Stimulated activated CD4-positive, alpha-beta T cell treated with anti-CD3 and anti-CD28 coated beads, Interleukin-12 subunit alpha, Interleukin-12 subunit beta, amount 100 ng/mL, for 4 hours (primary cell): ENCODE measurements at places on chromosomes 6 and 20.

DNA sequence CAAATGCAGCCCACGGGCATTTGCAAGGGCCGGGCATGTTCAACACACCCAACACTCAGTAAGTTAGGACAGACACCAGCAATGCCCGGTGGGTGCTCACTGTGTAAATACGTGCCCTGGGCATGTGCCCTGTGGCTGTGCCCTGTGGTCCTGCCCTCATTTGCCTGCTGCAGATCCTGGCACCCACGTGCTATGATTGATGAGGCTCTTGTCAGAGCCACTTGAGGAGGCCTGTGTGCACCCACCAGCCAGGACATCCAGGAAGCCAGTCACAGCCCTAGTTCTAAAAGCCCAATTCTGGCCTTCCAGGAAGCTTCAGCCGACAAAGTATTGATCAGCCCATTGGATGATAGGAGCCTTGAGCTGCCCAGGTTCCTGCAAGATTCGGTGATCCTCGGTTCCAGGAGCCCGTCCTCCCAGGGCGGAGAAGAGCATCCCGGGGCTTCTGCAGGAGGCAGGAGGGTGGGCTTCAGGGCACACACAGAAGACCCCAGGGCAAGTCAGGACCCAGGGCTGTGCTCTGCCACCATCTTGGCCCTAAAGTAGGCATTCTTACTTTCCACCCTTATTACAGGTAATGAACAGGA lies 223.9 kb downstream of the PREX1 start:
- no peak for DNase-seq

GRCh38 chr20:50475681-50476292 lies 34.4 kb upstream of the PTPN1 start:
- DNase-seq = no peak

DNA sequence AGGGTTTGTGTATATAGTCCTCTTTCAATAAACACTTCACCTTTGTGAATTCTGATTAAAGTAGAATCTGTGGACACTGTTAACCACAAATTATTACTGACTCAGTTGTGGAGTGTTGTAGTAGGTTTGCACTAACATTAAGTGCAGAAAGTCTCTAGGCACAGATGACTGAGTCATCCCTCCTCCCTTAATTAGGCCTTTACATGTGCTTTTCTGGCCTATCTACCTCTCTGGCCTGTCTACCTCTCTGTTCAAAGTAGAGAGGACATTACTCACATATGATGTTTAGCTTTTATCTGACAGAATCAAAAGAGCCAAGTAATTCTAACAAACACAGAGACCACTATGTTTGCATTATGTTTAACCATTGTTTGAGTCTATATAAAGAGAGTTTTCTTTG lies 783.0 kb downstream of the TENT5A start:
- DNase-seq = no peak

- no peak for DNase-seq
These were observed 27.6 kb downstream of the KIF25 start for GRCh38 chr6:168024951-168025510.

GRCh38 chr6:124719913-124720312 lies 242.3 kb upstream of the RNF217 start:
- no peak for DNase-seq

GRCh38 chr6:42138190-42138589 lies 4.2 kb downstream of the C6orf132 start:
- no peak for DNase-seq

DNA sequence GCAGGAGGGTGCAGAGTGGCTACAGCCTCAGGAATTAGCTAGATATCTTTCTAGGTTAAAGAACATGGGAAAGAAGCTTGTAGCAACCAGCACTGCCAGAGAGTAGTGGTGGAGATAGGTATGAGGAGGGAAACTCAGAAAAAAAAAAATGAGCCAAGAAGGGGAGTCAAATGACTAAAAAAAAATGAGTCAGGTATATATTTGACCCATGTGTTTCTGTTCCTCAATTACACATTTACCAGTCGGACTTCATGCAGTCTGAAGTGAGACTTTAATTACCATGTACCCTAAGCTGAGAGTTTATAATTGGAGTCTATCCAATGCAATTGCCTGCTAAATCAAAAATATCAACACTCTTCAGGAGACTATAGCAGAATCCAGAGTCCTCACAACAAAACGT lies 964.6 kb downstream of the HACE1 start:
- DNase-seq = no peak

- no peak for DNase-seq
These were observed 78.4 kb upstream of the ATXN1 start for GRCh38 chr6:16839631-16840179.

DNA sequence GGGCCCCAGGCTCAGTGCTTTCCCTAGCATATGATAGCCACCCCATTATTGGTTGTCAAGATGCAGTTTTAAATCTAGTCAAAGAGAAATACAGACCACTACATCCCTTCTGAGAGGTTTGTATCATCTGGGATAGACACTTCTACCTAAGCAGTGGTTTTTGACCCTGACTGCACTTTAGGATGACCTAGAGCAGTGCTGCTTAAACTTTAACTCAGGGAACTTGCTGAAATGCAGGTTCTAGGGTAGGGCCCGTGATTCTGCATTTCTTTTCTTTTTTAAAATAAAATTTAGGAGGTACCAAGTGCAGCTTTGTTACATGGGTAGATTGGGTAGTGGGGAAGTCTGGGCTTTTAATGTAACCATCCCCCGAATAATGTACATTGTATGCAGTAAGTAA lies 18.7 kb downstream of the TM9SF4 start:
- no peak for DNase-seq

DNA sequence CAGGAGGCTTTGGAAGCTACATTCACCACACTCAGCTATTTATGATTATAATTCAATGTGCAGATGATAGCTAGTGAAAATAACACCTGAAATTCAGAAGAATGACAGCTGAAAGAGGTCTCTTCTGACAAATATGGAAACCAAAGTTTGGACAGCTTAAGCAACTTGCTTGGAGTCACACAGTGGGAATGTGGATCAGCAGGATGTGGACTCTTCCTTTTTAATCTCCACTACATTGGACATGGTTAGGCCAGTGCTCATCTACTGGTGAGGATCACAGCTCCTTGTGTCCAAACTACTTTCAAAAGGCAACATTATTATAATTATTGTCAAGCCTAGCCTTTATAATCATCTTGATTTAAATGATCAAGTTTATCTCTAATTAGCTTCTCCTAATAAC lies 10.4 kb downstream of the TRAPPC3L start:
- DNase-seq = no peak

DNA sequence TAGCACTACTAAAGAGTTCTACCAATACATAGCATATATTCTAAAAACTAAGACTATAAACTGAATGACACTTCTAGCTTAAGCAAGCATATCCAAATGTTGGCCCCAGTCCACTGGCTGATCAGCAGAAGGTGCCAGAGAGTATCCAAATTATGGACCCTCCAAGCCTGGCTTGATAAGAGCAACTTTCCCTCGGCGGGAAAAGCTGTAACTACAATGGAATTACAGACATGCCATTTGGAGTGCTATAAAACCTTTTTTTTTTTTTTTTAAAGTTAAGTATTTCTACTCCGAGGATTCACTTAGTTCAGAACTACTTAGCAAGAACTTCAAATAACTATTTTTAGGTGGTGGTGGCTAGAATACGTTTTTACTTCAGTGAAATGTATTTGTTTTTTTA lies 94.6 kb downstream of the EPB41L2 start:
- no peak for DNase-seq

DNA sequence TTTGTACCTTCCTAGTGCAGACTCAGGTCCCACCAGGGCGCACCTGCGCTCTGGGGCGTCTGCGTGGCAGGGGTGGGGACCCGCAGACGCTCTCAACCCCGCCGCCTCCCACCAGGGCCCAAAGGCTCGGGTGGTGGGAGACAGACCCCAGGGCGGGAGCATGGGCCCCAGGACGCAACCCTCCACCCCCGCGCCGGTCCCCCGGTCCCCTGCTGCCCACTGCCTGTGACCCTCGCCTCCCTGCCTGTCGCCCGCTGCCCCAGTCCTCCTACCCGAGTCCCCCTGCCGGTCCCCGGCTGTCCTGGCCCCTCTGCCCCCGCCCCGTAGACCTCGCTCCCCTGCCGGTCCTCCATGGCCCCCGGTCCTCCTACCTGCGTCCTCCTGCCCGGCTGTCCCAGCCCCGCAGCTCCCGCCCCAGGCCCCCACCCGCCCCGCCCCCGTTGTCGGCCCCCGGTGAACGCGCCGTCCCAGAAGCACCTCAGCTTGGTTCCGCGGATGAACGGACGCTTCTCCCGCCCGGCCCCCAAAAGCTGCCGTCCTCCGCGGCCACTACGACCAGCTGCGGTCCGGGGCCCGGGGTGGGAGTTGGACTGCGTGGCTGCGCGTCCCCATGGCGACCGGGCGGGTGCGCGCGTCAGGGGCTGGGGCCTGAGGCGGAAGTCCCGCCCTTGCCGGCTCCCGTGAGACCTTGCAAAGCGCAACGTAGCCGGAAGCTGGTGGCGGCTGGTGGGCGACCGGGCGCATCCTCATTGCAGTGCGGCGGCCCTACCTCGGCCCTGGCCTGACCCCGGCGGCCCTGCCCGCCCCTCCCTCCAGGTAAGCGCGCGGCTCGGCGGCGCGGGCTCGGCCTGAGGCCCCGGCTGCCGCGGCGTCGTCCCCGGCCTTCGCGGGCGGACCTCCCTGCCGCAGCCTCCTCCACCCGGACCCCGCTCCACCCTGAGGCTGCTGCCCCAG lies at the start of gene ARFGAP1:
Gene ARFGAP1 (plus strand): TSS at position 709 of the 954 bp plus-strand sequence. CDS start 2,768 bp downstream, outside the sequence.
- peak; percentile 88 for DNase-seq

GRCh38 chr6:23320471-23321015 lies 751.2 kb downstream of the HDGFL1 start:
- DNase-seq = no peak

DNA sequence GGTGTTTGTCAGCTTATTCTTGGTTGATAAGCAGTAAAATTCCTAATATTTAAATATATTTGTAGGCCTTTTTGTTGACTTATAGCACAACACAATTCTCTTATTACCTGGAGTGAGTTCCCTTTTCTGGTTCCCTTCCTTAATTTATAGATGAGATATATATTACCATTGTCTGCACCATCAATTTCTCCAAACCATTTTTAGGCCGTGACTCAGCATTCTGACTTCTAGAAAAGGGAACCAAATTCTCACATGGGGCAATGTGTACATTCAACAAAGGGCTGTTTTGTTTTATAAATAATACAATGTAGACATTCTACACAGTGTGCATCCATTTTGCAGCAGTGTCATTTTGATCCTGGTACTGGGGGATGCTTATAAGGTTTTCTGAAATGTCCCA lies 52.8 kb downstream of the NCOA7 start:
- no peak for DNase-seq

- no peak for DNase-seq
These were observed 4.4 kb upstream of the COL19A1 start for GRCh38 chr6:69861986-69862385.

DNA sequence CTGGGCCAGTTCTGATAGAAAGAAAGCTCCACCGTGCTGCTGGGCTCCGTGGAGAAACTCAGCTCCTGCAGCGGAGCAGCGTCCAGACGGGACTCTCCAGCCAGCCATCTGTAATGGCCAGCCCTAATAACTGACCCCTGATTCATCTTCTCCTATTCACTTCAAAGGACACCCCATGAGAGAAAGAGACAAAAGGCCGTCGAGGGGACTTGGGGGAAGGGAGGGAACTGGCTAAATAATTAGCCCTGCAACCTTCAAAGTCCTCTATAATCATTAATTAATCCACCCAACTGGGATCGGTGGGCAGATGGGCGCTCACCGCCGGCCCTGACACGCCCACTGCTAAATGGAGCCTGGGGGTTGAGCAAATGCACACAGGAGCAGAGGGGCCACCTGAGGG lies 512.4 kb downstream of the CD83 start:
- DNase-seq = no peak

GRCh38 chr20:52731093-52731492 lies 241.1 kb upstream of the TSHZ2 start:
- DNase-seq = no peak

GRCh38 chr6:107627969-107628368 lies 138.1 kb downstream of the SOBP start:
- DNase-seq = no peak

- DNase-seq = no peak
These were observed 51.8 kb downstream of the GINS1 start for GRCh38 chr20:25459111-25459830.

- DNase-seq = no peak
These were observed 542.0 kb downstream of the DHX35 start for GRCh38 chr20:39503902-39504709.

DNA sequence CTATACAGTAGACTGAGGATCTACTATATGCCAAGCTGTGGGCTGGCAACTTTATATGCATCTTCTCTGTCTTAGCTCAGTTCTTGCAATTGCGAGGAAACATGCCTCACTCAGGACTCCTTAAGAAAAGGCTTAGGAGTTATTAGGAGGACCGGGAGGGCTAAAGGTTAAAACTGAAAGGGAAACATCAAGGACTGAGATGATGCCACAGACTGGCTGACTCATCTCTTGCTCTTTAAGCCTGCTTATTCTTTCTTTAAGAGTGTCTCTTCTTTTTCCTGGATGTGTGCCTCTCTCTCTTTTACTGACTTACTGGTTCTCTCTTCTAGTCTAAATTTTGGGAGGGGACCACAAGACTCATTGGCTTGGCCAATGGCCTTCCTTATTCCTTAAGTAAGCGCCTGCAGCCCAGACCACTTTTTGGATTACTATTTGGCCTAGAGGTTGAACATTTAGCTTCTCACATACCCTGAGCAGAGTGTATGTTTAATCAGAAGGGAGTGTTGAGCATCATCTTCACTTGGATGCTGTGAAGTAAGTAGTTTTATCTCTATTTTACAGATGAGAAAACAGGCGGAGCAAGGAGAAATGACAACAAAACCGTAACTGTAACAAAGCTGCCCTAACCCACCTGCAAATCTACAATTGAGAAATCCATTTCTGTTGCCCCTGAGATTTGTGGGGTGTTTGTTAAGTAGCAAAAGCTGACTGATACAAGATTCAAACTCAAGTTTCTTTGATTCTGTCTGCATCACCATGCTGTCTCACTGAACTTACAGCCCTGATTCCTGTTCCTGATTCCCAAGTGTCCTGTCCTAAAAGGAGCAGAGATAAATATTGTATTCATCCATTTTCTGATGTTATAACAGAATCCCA lies 7.2 kb upstream of the SDC4 start:
- no peak for DNase-seq

- DNase-seq = no peak
These were observed 427.5 kb upstream of the HSF2 start for GRCh38 chr6:121971931-121972335.

DNA sequence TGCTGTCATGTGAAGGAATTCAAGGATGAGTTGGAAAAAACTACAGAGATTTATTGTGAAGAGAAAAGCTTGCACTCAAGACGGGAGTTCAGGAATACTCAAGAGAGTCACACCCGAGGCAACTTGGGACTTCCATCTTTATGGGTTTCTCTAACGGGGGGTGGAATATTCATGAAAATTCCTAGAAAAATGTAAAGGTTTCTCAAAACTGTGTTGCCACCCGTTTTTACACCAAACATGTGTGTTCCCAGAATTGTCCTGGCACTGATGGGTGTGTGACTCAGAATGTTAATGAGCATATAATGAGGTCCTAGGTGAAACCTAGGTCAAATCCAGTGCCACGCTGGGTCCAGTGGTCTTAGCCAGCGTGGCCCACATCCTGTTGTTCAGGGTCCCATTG lies 381.5 kb downstream of the CDH26 start:
- DNase-seq = no peak

DNA sequence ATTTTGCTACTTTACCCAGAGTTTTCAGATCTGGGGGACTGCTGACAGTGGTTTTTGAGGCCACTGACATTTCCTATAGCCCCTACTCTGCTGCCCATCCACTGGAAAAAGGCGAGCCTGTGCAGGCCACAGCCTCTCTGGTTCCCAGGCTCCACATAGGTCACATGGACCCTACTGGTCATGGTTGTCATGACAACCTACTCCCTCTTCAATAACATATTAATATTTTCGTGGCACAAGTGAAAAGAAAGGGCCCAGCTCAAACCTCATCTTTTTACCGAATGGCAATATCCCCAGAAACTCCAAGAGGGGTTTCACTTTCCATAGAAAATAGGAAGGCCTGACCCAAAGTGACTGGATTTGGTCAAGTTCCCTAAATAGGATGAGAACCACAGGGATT lies 11.0 kb upstream of the FOXO3 start:
- DNase-seq = no peak
